ENCODE measurements at places on chromosomes 7 and 10.

DNA sequence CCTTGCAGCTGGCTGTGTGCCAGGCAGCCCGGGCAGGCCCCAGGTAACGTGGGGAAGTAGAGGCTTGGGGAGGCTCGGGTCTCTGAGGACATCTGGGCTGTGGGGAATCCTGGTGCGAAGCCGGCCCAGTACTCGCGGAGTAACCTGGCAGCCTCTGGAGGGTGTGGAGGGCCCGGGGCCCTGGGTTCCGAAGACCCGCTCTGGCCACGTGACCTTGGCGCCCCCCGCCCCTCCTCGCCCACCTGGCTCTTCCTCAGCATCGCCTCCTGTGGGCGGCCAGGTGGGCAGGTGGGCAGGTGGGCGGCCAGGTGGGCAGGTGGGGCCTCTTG lies 143.1 kb downstream of the WDR37 start:
- DNase-seq, result no peak

DNA sequence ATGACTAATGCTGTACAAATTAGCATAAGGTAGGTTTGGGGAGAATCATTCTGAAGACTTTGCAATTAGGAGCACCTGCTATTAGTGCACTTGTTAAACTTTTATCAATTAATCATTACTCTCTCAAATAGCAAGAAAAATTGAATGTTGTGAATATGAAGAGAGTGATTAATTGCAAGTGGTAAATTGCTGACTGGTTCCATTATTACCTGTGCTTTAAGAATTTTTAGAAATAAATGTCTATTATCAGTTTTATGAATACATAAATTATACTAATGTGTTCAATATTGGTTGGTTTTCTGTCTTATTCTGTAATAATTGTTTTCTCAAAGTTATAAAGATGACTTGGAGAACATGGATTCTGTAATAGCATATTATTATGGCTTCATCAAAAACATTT lies 47.3 kb upstream of the TMEM26 start:
- no peak for DNase-seq

DNA sequence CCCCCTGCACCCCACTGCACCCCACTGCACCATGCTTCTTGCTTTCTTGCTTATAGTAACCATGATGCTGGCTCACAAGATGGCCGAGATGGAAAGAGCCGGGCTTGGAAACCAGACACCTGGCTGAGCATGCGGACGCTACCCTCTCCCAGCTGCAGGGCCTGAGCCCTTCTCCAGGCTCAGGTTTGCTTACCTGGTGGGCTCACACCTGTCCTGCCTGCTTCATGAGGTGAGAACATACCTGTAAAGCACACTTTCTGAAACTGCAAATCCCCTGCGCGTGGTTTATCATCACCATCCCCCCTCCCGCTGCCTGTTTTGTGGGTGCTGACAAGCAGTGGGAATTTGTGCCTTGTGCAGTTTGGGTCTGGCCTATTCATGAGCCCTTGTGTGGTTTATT lies 302.7 kb downstream of the GLRX3 start:
- DNase-seq, result no peak

DNA sequence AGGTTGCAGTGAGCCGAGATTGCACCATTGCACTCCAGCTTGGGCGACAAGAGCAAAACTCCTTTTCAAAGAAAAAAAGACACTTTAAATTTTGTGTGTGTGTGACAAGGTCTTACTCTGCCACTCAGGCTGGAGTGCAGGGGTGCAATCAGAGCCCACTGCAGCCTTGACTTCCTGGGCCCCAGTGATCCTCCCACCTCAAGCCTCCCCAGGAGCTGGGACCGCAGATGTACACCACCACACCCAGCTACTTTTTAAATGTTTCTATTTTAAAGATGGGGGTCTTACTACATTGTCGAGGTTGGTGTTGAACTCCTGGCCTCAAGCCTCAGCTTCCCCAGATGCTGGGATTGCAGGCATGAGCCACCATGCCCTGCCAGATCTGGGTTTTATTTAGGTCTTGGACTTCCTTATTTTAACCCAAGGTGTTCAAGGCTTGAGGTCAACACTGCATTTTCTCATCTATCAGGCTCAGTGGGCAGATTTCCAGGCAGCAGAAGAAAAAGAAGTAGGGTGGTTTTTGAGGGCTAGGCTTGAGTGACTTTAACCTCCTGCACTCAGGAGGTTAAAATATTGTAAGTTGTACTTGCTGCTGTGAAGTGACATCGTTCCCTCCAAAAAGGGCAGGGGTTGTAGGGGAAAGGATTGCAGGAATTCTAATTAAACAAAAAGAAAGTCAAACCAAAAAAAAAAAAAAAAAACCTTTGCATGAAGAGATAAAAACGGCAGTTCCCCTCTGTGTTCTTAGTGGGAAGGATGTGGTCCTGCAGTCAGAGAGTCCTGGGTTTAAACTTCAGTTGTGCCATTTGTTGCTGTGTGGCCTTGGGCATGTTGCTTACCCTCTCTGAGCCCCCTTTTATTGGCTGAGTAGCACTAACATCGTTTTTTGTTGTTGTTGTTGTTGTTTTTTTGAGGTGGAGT lies 71.5 kb downstream of the CARD11 start:
- no peak for DNase-seq

GRCh38 chr7:112556633-112557032 lies 75.8 kb downstream of the LSMEM1 start:
- no peak for DNase-seq

GRCh38 chr10:85175635-85176034 lies 847.2 kb downstream of the CCSER2 start:
- peak; percentile 33 for DNase-seq

- DNase-seq, result no peak
Observed at GRCh38 chr10:18294633-18295032, 154.4 kb downstream of the CACNB2 start.

- no peak for DNase-seq
Observed at GRCh38 chr10:15588635-15589508, 130.8 kb downstream of the ITGA8 start.

DNA sequence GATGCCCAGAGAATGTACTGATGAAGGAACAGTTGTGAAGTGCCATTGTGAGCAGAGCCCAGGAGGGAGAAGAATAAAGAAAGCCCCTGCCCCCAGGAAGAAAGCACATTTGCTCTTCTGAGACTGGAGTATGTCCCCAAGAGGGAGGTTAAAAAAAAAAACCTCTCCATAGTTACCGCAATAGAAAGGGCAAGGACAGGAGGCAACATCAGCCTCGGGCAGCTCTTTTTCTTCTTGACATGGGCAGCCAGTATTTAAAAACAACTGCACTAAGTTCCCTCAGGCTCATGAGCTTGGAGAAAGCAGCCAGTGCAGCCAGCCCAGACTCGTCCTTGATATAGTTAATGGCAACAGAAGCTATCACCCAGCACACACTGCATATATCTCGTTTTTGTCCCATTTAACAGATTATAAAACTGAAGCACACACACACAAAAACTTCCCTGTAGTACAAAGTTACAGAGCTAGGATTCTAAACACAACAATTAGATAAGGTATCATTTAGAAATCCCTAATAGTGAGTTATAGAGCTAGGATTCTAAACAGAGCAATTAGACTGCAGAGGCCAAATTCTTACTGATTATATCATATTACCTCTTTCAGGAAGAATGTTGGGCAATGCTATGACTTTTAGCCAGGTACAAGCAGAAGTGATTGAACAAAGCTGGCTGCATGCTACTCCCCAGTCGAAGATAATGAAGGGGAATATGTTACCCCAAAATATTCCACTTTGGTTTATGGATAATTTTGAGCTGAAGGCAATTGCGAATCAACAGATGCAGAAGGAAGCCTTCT lies 823.5 kb downstream of the GRID1 start:
- DNase-seq, result no peak

GRCh38 chr7:127578036-127578684 lies 7.2 kb downstream of the GCC1 start:
- DNase-seq, result peak; percentile 24

GRCh38 chr7:112202816-112203215 lies 3.4 kb downstream of the DOCK4 start:
- no peak for DNase-seq

- DNase-seq, result peak; percentile 20
Observed at GRCh38 chr7:5780801-5781496, 514 bp downstream of the RNF216 start.

DNA sequence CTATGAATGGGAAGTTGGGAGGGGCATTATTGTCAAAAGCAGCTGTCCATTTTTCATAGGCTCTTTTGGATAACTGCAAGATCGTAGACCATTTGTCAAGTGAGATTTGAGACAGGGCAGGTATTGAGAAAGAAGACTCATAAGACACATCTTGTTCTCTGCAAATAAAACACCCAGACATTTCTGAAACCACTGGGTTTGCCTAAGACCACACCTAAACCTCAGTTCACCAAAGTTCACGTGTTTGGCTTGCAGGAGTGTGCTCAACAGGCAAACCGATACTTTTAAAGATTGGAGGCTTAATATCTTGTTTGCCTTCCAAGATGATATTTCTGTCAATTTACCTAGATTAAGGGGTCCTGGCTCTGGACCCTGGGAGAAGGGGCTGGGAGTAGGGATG lies 628.4 kb downstream of the CALN1 start:
- no peak for DNase-seq

DNA sequence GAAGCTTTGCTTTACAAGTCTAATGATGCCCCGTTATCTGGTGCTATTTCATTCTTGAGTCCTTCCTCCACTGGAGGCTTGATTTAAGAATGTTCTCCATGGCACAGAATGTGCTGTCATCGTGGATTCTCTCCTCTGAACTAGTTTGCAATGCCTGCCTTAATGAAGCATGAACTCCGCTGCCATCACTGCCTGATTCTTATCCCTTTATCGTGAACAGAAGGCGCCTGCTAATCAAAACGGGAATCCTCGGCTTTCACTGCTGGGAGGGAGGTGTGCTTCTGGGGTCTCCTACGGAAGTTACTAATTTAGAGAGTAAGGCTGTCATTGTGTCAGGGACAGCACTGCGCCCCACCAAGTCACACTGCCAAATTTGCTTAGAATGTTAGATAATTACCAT lies 56.2 kb downstream of the ITGB1 start:
- DNase-seq, result no peak

- peak; percentile 85 for DNase-seq
Observed at GRCh38 chr10:46255801-46256747, 30.7 kb upstream of the ANTXRL start.

- DNase-seq, result no peak
Observed at GRCh38 chr7:100090527-100091410, 2.0 kb downstream of the COPS6 start.

DNA sequence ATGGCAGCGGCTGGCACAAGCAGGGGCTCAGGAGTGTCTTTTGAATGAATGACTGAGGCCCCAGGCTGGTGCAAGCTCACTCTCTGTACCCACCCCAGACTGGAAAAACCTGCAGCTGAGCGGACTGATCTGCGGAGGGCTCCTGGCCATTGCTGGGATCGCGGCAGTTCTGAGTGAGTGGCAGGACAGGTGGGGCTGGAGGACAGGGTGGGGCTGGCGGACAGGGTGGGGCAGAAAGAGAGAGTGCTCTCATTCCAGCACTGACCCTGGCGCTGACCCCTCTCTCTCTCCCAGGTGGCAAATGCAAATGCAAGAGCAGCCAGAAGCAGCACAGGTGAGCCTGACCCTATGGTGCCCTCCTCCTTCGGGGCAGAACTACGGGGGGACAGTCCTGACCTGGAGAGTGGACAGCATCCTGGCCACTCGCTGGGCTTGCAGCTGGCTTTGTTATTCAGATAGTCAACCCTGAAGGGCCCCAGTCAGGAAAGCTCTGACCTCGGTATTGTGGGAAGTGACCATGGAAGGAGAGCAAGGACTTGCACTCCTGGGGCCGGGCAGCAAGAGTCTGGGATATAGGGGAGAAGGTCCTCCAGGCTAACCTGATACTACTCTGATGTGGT lies 4.1 kb downstream of the FXYD4 start:
- no peak for DNase-seq

GRCh38 chr10:67114945-67115344 lies 189.1 kb downstream of the LRRTM3 start:
- DNase-seq, result no peak

- peak; percentile 96 for DNase-seq
Observed at GRCh38 chr7:135335628-135336139, 102.0 kb downstream of the STRA8 start.

DNA sequence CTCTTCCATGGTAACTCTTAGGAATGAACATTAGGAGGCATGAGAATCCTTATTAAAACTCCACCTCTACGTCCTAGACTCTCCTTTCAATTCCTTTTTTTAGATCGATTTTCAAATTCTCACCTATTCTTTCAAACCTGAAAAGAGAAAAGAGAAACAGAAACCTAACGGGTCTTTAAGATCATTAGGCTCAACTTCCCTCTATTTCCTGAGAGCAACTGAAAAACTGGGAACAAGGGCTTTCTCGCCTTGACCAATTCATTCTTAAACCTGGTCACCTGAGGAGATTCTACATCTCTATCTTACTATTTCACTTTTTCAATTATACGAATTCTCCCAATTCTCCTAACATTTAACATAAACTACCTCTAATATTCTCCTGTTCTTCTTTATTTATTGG lies 2.8 kb downstream of the TFEC start:
- DNase-seq, result no peak

DNA sequence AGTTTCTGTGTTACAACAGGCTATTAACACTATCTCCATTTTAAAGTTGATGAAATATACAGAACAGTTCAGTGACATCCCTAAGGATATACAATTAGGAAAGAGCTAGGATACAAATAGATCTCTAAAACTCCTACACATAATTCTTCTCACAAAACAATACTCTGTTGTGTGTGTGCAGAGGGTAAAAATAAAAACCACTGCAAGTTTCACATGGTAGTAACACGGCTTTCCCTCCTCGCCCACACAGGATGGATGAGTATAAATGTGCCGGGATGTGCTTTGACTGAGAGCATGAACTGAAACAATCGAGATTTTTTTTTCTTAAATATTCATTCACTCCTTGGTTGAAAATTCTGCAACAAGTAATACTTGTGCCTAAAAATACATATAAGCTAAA lies 131.5 kb upstream of the C1QL3 start:
- DNase-seq, result no peak

DNA sequence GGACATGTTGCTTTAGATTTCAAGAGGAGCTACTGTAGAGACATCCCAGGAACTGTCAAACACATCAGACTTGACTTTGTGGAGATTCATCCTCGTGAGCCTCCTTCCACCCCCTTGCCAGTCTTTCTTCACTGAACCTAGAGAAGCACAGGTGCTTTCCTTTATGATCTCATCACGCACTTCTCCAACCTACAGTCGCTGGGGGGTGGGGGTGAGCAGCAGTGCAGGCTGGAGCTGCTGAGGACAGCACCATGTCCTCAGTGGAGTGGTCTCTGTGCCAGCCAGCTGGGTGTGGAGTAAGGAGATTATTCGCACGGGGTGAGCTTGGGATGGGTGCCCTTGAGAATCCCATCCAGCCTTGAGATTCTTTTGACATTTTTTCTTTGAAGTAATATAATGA lies 88.1 kb downstream of the VOPP1 start:
- DNase-seq, result no peak

DNA sequence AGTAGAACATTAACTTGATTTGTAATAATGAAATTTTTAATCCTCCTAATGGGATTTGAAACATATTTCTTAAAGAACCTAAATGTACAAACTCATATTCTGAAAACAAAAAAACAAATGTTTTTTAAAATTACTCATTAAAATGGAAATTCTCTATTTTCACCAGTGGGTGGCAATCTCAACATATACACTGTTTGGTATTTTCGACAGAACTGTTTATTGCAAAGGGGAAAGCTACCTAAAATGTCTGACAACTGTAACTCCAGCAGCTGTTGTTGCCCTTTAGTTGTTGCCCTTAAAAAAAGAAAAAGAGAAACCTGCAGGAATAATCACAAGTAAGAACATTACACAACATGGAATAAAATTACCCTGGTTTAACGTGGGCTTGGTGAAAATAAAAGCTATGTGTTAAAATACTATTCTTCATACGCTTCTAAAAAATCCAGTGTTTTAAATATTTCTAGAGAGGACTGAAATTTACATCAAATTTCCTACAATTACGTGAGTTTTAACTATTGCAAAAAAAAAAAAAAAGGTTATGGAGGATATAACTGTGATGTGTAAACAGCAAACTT lies 54.5 kb downstream of the COL1A2 start:
- DNase-seq, result peak; percentile 42

Data from iPS-NIHi11 (cell line).